Substantia nigra (tissue), 51 donors: ENCODE measurements at places on chromosomes 6 and 20.

GRCh38 chr6:31597006-31597405 is 4.2 kb upstream of the NCR3 start:
- no peak for DNase-seq

GRCh38 chr20:10946124-10946880 is 272.5 kb upstream of the JAG1 start:
- DNase-seq = no peak

GRCh38 chr20:21342656-21343345 is 39.7 kb downstream of the XRN2 start:
- DNase-seq = no peak

DNA sequence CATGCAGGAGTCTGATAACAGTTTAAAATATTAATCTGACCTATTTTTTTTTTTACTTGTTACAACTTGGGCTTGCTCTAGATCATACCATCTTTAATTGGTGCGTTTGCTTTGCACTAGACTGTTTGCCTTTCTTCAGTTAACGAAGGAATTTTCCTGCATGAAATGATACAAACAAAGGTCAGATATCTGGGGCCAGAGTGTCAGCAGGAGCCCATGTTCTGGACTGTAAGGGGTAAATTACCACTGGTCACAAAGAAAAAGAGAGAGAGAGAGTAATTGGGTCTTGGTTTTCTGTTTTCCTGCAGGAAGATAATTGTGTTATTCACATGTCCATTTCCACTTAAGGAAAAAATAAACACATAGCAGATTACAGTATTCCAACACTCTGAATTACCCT is 399.4 kb upstream of the MARCKS start:
- no peak for DNase-seq

GRCh38 chr20:52127309-52127708 is 64.3 kb downstream of the ZFP64 start:
- no peak for DNase-seq

DNA sequence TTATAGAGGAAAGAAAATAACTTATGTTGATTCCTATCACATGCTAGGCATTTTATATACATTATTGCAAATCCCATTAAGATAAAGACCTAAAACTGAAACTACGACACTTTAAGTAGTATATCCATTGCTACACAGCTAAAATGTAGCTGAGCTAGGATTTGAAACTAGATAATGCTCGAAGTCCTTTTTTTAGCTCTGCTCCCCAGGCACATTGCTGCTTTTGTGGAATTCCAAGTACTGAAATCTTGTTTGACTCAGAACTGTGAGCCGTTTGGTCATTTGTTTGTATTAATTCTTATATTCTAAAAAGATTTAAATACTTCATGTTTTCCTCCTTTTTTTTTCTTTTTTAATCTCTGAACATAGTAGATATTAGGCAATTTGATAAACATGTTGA is 644.8 kb downstream of the HACE1 start:
- DNase-seq = no peak

DNA sequence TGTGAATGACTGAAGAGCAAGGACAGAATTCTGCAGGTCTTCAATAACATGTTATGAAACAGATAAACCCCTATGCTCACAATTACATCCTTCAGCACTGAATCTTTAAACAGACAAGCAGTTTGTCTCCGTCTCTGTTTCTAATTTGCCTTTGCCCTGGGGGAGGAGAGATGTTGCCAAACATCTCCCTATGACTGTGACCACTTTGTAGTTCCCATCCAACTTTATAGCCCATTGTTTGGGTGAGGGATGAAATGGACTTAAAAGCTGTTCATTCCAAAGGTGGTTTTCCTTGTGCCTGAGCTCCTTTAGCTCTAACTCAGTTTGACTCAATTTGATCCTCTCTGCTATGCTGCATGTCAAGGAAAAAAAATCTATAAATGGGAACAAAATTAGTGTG is 19.5 kb upstream of the ADTRP start:
- DNase-seq = no peak

DNA sequence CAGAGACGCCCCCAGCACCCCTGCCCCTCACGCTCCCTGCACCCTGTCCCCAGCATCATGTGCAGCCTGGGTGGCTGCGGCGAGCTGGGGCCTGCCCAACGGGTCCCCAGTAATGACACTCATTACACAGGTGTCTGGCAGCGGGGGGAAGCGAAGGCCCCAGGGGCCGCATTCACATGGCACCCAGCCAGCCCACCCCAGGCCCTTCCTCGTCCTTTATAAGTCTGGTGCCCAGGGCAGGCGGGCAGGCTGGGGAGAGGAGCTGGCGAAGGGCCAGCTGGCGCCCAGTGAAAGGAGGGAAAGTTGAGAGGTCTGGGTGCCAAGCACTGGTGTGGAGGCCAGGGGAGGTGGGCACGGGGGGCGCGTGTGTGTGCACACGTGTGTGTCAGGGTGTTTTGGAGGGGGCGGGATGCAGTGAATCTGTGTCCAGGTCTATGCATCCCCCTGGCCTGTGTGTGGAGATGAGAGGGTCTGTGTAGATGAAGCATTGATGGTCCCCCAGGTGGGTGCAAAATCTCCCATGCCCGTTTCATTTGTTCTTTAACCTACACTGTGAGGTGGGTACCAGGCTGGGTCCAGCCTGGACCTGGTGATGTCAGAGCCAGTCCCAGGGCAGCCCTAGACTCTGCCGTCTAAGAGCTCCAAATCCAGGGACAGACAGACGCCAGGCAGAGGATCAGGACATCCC is 105.3 kb downstream of the CEBPB start:
- DNase-seq = no peak

DNA sequence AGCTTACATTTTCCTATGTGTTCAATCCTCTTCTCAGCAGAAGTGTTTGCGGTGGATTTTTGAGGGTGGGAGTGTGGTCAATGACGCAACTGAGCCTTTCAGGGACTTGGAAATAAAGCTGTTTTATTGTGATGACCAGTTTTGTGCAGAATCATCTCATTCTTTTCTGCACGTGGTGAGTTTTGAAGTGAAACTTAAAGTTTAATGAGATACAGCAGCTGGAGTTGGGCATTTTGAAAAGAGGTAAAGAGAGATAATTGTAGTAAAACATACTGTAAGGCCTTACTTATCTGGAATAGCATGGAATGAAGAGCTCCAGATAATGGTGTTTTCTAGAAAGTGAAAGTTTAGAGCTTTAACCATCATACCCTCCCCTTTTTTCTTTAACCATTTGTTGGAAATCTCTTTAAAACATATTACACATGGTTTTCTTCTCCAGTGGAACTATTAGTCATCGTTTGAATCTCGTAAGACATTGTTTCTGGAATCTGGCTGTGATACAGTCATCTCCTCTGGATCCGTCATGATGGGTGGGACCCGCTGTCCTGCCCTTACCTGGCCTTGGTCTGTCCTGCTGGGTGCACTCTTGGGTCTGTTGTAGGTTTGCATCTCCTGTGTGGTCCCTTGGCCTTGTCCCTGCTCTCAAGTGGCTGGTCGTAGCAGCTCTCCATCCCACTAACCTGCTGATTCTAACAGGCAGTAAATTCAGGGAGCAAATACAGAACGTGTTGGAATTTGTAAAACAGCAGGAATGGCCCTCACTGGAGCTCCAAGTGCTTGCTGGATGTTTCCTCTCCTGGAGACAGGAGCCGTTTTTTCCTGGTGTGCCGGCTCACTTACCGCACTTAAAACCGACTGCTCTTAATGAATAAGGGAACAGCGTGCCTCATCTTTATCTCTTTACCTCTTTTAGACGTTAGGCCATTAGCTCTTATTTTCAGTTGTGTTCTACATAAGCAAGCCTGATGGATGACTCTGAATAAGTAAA is 29.8 kb downstream of the UST start:
- no peak for DNase-seq

- no peak for DNase-seq
Measured at GRCh38 chr6:47376930-47377329, 67.2 kb upstream of the TNFRSF21 start.

DNA sequence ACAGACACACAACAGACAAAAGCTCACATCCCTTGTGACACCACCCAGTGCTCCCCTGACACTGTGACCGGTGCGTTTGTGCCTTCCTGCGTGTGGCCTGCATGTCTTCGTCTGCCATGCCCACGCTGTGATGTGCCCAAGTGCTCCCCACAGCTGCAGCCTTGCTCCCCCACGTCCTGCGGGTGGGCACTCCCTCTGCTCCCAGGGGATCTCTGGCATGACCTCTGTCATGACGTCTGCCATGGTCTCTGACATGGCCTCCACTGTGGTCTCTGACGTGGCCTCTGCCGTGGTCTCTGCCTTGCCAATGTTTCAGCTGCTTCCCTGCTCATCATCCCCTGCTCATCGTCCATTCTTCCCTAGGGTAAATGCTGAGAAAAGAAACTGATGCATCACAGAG is 200.9 kb downstream of the DLL1 start:
- no peak for DNase-seq

DNA sequence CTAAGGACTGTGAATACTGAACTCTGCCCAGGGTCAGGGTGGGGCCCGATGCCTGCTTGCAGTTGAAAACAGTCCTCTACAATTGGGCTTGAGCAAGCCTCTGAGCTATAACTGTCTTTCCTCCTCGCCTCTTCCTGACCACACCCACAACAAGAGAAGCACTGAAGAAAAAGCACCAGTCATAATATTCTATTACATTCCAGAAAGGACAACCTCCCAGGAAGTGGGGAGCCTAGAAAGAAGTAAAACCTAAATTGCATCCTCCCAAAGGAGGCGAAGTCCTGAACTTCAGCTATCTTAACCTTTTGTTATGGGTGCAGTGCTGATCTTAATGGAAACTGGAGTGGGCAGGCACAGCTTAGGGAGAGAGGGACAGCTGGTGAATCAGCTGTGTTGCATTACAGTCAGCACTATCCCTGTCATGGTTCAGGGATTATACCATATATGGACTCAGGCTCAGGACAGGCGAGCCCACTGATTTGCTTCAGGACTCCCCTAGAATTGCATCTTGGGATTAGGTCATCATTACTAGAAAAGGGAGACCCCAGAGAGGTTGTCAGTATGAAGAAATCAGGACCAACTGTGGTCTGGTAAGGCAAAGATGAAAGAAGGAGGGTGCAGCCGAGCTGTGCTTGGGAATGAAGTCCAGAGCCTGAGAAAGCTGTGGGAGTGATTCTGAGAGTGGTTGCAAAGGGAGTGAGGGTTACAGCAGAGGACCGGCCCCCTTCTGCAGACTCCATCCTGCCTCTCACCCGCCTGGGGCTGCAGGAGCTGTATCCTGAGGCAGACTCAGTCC is 18.3 kb upstream of the TRAM2 start:
- no peak for DNase-seq

DNA sequence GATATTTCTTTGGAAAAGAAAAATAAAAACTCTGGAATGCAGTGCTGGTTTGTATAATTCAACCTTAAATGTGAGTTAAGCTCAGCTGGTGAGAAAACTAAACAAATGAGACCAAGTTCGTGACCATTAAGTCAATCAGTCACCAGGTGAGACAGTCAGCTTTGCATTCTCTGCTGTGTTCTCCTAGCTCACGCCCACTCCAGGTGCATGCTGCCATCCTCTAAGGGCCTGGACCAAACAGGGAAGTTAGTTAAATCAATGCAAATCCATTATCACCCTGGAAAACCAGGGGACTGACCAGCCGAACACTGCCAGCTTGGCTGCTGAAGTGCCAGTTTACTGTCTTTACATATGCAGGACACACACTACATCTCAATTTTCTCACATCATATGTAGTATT is 7.2 kb downstream of the TPBG start:
- no peak for DNase-seq

DNA sequence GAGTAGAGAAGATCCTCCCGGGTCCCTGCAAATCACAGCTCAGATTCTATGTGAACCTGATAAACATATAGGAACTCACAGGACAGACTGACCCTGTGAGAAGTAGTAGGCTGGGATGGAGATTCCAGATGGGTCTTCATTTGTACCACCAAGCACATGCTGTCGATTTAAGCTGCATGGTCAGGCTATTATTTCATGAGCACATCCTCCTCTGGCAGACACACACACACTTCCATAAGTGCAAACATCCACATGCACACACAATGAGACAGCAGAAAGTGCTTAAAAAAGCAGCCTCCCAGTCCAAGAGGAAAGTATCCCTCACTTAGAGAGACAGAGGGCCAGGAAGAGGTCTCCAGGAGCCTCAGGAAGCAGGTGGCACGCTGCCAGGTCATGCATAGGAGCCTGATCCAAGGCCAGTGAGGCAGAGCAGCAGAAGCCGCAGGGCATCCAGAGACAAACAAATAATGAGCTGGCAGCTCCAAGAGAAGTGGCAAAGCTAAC is 131.8 kb downstream of the UNC5CL start:
- no peak for DNase-seq

DNA sequence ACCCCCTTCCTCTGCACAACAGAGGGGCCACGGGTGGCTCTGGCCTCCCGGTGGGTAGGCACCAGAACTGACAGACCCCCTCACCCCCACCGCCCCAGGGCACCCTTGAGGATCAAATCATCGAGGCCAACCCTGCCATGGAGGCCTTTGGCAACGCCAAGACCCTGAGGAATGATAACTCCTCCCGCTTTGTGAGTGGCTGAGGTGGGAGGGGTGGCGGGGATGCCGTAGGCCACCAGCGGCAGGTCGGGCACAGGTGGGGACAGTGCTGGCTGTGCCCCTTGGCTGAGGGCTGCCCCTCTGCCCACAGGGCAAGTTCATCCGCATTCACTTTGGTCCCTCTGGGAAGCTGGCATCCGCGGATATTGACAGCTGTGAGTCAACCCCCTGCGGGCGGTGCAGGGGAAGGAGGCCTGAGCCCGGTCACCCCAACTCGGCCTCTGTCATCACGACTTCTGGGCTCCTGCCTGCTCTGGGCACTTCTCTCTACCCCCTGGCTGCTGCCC is 29.1 kb downstream of the MYH7B start:
- DNase-seq = no peak

GRCh38 chr20:11702721-11703518 is 214.8 kb upstream of the BTBD3 start:
- no peak for DNase-seq

GRCh38 chr6:39152262-39152661 is 37.3 kb upstream of the SAYSD1 start:
- no peak for DNase-seq

DNA sequence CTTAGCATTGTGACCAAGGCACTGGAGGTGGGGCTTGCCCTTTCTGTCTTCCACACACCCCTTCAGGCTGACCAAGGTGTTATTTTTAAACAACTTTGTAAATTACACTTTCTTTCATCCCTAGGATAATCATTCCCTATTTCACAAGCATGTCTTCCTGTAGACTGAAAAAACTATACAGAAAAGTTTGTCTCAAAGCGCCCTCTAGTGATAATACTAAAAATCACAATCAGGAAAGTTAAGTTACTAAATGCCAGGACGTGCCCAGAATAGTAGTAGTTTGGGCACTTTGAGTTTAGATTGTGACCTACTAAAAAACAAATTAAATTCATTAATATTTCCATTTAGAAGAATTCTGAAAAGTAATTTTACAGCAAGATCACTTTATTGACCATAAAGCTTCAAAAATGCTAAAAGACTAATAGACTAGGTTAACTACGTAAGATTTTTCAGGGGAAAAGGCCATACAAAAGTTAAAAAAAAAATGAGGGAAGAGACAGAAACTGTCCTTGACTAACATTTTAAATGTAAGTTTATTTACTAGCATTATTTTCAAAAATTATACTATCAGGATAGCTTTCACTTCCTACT is 123.3 kb upstream of the DUSP22 start:
- no peak for DNase-seq

GRCh38 chr20:24977797-24978196 is 14.8 kb downstream of the APMAP start:
- DNase-seq = no peak

- DNase-seq = no peak
Measured at GRCh38 chr6:121645100-121645745, 209.8 kb downstream of the GJA1 start.
